ENCODE measurements at places on chromosomes 11 and 22.

GRCh38 chr22:44088976-44089570 is 65.0 kb downstream of the PARVB start:
- no peak for DNase-seq

- DNase-seq: peak; percentile 34
These were observed 3.5 kb upstream of the MRPL48 start for GRCh38 chr11:73784080-73784634.

DNA sequence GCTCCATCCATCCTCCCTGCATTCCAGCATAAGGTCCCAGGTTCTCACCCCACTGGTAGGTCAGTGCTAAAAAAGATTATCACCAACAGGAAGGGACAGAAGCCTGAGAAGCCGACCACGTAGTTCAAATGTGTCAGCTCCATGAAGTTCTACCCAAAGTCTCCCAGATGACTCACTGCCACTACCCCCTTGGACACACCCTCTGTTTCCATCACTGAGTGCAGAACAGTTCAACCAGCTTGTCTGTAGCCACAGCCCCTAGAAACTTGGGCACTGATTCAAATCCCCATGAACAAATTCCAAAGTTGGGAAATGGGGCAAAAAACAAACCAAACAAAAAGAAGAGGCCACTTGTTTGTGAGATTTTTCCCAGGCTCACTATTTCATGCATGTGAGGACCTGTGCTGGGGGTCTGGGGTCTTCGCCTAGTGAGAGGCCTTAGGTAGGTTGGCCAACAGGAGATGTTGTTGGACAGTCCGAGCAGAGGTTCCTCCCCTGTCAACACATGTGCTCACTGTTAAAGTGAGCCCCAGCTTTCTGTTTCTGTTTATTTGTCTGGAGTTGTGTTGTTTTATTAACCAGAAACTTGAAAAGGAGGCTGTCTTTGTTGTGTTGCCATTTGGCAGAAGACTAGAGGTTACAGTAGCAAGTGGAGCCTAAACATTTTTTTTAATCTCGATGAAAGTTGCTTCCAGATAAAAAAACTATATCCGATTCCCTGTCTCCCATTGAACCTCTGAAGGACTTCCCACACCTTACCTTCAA is 24.2 kb upstream of the FLI1 start:
- DNase-seq: no peak

- DNase-seq: no peak
These were observed 67.4 kb downstream of the SYT13 start for GRCh38 chr11:45218705-45219104.

- DNase-seq: peak; percentile 54
These were observed 67.2 kb downstream of the CECR2 start for GRCh38 chr22:17436382-17436980.

DNA sequence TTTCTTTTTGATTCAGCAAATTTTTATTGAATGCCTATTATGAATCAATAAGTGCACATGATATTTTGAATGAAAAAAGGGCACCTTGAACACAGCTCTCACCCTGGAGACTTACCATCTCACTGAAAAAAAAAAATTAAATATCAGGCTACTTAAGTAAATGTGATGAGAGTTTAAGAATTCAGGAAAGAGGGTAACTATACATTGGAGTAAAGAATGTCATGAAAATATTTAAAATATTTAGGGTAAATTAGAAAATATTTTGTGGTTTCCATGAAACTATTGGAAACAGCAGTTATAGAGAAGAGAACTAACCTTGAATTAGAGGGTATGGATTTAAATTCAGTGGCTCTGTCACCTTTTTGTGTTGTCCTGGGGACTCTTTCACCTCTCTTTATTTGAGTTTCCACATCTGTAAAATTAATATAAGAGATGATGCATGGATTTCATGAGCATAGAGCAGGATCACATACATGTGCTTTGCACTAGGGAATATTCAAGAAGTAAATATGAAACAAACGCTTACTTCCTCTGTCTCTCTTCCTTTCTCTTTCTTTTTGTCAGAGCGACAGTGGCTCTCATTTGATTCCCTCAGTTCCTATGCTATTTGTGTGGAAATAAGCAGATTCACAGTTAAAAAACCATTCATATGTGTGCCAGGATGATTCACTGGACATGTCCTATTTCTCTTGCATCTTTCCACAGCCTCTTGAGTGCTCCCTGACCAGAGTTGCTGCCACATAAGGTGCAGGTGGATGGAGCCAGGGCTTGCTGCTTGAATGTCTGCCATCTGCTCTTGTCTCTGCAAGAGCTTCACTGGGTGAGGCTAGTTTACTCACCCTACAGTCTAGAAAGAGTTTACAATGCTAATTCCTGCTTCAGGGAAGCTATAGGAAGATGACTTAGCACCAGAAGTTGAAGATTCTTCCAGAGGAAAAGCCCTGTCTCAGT is 533.1 kb downstream of the ETS1 start:
- DNase-seq: no peak

DNA sequence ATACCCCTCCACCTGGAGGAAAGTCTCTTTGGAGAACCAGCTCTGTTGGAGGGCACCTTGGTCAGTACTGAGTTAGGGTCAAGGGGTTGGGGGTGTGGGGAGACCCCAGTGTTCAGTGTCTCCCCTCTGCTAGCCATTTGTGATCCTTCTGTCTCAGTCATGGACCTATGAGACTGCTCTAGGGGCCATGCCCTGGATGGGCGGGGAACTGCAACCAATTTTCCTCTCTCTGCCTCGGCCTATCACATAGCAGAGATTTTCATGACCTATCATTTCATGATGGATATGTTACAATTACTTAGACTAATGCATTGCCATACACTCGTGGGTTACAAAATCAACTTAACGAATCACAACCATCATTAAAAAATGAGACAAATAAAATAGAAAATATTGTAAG is 7.4 kb downstream of the OTOG start:
- DNase-seq: no peak

DNA sequence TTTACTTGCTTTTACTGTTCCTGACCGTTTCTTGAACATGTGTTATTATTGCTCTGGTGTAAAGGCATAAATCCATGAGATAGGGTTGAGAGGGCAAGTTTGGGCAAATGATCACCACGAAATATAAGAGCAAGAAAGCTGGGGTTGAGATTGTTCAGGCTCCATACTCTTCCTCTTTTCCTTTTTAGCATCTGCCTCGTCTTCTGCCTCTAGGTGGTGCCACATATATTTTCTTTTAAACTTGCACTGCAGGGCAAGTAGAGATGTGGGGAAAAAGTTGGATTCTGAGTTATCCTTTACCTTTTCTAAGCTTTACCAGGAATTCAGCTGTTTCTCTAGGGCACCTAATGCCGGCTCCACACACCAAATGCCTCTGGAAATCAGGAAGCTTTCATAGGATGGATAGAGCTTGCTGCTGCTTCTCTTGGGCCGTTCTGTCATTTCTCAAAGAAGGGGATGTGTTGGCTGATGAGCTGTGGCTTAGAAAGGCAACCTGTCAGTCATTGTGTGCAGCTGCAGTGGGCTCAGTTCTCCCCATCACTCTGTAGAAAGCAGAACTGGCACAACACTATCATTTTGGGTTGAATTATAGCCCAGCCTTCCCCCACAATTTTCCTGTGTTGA is 98.2 kb downstream of the LDLRAD3 start:
- DNase-seq: peak; percentile 47

GRCh38 chr22:37696657-37697537 is at the start of gene TRIOBP:
TRIOBP (plus strand) TSS chr22:37697048; CDS start chr22:37701366, 4,318 bp downstream.
- DNase-seq: peak; percentile 98

GRCh38 chr11:77474684-77475060 is 778 bp upstream of the PAK1 start:
- no peak for DNase-seq

DNA sequence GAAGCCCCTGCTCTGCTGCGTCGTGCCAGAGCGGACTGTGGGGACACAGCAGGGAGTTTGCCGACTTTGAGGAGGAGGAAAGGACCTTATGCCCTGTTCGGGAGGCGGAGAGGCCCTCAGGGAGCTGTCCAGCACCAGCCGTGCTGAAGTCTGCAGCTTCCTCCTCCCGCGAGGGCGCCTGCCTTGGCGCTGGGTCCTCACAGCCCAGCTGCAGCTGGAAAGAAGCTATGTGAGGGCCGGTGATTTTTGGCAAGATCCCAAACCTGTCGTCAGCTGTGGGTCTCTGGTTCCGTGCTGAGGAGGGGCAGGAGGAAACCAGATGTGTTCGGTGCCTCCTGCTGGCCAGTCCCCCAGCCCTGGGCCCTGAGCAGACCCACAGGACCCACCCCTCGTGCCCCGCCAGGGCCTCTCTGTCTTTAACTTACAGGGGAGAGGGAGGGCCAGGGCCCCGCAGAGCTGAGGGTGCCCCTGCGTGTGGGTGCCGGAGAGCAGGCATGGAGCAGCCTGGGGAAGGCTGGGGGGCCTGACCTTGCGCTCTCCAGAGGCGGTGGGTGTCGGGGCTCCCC is 12.0 kb downstream of the BRSK2 start:
- peak; percentile 67 for DNase-seq

DNA sequence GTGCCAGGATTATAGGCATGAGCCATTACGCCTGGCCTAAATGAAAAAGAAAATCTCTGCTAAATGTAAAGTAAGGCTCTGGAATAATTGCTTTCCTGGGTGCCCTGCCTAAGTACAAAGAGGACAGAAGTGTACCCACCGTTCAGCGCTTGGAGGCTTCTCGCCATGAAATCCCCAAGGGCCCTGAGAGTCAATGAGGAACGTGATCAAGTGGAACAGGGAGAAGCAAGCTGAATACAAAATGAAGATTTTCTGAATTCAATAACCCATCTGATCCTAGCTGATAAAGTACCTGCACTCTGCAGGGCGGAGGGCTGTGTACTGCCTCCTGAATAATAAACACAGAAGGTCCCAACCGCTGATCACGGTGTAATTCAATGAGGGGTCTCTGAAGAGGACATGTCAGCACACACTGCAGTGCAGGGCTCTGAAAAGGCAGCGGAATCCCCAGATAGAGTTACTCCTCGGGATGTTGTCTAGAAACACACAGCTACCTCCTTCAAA is 97.7 kb downstream of the ABTB2 start:
- no peak for DNase-seq

DNA sequence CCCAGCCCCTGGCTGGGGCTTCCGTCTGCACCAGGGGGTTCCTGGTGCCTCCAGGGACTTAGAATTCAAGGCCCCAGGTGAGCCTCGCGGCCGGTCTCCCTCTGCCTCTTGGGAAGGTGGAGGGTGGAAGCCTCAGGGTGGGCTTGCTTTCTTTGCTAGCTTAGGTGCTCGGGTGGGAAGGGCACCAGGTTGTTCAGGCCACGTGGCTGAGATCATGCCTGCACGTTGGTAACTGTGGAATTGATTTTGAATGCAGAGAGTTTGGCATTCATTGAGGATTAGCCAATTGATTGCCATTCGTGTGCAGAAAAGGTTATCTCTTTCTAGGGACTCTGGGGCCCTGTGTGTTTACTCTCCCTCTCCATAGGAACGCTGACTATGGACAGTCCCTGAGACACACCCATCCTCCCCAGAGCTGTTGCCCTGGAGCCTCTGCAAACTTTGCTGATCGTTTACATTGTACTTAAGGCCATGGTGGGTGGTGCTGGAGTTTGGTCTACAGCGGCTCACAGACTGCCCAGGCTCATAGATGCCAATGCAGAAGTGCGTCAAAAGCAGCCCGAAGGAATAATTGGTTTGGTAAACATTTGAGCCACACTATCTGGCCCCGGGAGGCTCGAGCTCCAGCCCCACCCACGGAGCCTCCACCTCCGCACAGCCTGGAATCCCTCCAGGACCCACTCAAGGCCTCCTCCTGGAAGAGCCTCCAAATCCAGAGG is 1457.7 kb downstream of the BRD1 start:
- DNase-seq: no peak

- no peak for DNase-seq
These were observed 6.7 kb downstream of the DSCAML1 start for GRCh38 chr11:117790279-117790678.

DNA sequence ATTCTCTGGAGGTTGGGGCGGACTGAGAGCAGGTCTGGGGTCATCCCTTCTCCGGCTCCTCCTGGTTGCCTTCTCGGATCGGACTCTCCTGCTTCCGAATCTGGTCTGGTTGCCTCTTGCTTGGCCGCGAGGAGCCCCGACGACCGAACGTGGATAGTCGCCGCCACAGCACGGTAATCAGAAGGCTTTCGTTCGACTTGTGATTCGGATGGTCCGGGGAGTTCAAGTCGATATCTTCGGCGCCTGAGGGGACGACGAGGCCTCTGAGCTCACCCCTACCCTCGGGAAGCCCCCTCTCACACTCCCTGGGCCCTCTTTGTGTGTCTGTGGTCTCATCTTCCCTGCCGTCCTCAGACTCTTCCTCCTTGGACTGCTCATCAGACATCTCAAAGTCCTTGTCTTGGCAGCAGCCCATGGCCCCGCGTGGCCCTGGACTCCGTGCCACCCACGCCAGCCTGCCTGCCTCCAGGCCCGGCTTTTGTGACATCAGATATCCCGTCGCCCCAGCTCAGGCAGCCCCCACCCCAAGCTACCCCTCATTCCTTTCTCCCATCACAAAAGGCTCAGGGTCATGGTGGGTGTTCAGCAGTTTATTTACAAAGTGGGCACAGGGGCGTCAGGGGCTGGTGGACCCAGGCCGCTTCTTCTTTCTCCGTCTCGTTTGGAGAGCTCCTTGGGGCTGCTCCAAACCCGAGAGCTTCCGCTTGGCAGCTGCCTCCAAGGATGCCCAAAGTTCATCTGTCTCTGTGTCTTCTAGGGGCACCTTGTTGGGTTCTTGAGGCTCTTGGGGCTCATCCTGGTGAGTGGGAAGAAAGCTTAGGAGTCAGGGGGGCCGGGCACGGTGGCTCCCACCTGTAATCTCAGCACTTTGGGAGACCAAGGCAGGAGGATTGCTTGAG is at the start of gene TEX54:
TSS of gene TEX54 (minus strand) at position 506 of the 899 bp plus-strand sequence.
- no peak for DNase-seq

DNA sequence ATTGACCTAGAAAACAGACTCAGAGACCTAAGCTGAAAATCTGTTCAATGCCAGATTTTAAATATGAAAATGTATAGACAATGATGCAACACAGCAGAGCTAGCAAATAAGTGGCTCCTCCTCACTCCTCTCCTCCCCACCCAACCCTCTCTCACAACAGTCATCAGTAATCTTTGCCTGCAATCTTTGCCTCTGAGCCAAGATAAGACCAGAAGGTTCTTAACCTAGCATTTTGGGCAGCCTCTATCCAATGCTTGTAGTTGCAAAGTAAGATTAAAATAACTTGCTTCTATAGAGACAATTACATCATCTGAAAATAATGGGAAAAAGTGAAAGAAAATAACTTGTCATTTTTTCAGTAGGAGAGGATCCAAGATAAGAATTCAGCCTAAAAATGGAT is 117.3 kb downstream of the PARVA start:
- no peak for DNase-seq

DNA sequence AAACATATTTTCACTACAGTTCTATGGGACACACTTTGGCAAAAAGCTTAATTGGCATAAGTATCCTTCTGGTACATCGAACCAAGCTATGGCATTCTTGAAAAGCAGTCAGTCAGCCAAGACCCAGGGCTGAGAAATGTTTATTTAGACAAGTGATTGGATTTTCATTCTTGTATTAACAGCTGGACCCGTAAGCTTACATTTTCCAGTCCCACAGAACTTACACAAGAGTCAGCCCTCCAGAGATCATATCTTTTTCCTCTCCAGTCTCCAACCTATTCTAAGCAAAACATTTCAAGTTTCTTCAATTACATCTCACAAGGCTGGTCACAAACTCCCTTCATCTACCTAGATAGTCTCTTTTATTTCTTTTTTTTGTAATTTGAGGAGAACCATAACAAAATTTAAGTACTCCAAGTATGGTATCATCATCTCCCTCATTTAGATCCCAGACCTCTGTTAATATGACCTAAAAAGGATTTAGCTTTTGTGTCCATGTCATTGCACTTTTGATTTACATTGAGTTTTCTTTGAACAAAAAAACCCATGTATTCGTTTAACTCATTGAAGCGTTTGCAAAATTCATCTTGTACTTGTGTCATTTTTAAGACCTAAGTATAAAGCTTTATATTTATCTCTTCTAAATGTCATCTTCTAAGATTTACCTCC is 67.9 kb upstream of the GRK3 start:
- no peak for DNase-seq

- DNase-seq: no peak
These were observed 109.3 kb downstream of the NECTIN1 start for GRCh38 chr11:119619665-119620064.
